Activated CD4-positive, alpha-beta T cell treated with anti-CD3 and anti-CD28 coated beads, Interleukin-2, amount 50 U/mL, for 1 hour (primary cell): ENCODE measurements at places on chromosomes 11 and 22.

DNA sequence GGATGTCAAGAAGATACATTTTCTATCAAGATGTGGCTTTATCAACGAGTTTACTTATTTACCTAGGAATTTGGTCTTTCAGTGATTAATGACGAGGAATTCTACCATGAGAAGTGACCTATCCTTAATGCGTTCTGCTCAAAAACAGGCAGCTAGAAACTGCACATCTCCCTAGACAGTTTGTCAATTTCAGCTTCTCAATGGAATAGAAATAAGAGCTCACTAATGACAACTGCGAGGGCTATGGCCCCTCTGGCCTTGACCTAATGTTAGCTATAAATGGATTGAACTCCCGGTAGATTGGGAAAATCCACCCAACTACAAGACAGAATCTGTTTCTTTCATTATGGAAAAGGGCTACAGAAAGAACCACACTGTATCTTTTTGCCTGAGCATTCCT, 223.4 kb downstream of the CADM1 start:
- no peak for DNase-seq

- no peak for DNase-seq
These were observed 20.5 kb downstream of the UBE2L3 start for GRCh38 chr22:21587803-21588611.

- no peak for DNase-seq
These were observed 112.4 kb downstream of the KIRREL3 start for GRCh38 chr11:126888115-126888712.

DNA sequence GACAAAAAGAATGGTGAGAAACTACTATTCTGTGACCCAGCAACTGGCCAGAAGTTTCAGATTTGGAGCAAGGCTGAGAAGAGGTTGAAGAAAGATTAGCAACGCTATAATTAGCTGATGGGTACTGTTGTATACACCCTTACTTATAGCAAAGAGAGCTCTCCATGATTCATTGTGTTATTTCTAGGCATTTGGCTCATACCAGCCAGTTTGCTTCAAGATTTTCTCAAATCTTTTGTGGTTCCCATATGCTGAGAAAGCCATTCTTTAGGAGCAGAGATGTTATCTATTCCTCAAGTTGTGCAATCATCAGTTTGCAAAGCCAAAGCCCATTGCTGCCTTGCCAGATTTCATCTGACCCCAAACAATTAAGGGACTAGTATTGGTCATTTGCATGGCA, 179.4 kb downstream of the ETS1 start:
- no peak for DNase-seq

DNA sequence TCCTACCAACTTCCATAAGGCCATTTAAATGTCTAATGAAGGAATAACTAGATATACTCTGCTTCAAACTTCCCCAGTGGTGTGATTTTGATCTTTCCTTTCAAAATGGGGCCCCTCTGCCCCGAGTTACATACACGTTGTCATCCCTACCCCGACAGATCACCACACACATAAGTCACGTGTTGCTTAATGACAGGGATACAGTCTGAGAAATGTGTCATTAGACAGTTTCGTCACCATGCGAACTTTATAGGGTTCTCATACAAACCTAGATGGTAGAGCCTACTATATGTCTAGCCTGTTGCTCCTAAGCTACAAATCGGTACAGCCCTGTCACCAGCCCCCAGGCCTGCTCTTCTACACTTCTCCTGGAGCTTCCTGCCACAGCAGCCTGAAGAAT, 49.8 kb upstream of the SCUBE2 start:
- DNase-seq = no peak

- no peak for DNase-seq
These were observed 40.4 kb downstream of the BCR start for GRCh38 chr22:23220485-23221350.
